ENCODE measurements at places on chromosomes 2 and 18.

- peak; percentile 88 for DNase-seq
Measured at GRCh38 chr2:43158259-43158880, 68.0 kb downstream of the ZFP36L2 start.

DNA sequence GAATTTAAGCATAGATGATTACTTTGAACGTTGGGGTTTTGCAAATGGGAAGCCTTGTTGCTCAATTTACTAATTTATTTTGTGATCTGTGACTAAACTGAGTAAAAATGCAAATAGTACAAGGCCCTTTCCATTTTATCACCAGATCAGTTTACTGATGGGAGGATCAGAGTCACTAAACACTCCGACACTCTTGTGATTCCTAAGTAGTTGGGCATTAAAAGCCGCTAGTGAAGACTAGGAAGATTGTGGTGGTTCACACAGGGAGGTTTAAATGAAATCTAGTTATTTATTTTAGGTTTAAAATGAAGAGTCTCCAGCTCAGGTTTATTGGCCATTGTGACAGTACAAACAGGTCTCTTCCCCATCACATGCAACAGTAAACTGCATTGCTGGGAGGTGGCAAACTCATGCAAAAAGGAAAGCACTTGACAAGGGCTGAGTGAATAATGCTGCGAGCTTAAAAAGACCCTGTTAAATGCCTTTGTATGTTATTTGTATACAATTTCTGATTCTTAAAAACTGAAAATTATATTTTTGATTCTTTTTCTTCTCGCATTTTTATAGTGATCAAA is 394.8 kb upstream of the FANCL start:
- no peak for DNase-seq

- DNase-seq = peak; percentile 94
Measured at GRCh38 chr2:40281021-40281940, 170.6 kb downstream of the SLC8A1 start.

DNA sequence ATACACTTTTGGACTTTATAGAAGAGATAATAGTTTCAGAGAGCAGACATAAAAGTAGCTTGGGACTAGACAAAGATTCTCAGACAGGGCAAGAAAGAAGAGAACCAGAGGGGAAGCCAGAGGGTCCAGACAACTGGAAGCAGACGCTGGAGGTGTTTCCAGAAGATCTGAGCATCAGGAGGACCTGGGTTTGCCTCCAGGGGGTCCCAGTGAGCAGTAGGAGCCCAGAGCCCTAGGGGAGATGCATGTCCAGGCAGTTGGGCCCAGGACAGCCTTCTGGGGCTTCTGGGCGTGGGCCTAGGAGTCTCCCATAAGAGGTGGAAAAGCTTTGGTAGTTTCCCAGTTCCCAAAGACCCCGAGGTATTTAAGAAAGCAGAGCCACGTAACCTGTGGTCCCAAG is 251.2 kb upstream of the ID2 start:
- no peak for DNase-seq

DNA sequence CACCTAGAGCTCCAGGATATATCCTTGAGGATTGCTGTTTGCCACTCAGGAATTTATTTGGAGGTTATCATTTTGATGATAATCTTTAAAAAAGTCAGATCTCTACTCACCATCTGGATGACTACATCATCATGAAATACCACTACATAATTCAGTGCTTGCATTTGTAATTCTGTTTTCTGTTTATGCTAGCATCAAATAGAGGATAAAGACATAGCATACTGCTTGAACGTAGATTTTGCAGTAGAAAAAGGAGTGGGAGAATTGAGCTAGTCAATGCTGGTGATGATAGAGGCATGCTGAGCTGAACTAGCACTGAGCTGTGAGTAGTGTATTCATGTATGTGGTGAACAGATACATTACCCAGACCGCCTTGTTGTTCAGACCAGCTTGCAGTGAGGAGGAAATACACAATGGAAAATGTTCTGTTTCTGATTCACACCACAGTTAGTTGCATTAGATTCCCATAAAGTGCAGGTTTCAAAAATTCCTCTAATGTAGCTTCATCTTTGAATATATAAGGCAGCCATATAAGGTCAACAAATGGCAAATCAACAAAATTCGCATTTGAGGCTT is 68.8 kb upstream of the CDC42EP3 start:
- peak; percentile 41 for DNase-seq

DNA sequence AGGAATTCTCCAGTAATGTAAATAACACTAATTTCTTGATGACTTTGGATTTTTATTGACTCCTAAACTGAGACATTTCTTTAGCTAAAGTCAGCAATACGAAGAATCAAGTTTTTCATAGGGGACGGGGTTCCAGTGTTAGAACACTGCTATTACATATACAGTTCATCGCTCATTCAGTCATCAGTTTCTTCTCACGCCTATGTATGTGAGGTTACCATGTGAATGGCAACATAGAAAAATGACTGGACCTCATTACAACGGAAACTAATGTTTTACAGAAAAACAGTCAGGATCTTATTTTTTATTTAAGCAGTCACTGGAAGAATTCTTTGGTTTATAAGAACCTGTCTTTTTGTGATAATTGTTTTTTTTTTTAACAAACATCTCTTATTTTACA is 56.4 kb downstream of the THADA start:
- DNase-seq = no peak

- peak; percentile 51 for DNase-seq
Measured at GRCh38 chr2:197152451-197153228, 157.9 kb downstream of the ANKRD44 start.
